ENCODE measurements at places on chromosomes 4 and X.

- H3K27me3 ChIP-seq = no peaks in the 10 kb centered on the region
- H3K36me3 ChIP-seq = peaks cover 95% of the 10 kb centered on the region
- no peak overlapping the region for H3K27ac ChIP-seq
- H3K4me3 ChIP-seq = no peak overlapping the region
- no peak for DNase-seq
These were observed 35.9 kb upstream of the MSANTD1 start for GRCh38 chr4:3213106-3213425.

GRCh38 chrX:138651494-138651893 is 60.0 kb downstream of the FGF13 start:
- H3K36me3 ChIP-seq = no peaks in the 10 kb centered on the region
- no peak overlapping the region for H3K4me3 ChIP-seq
- no peaks in the 10 kb centered on the region for H3K27me3 ChIP-seq
- no peaks in the 10 kb centered on the region for H3K4me1 ChIP-seq
- DNase-seq = no peak

GRCh38 chrX:96578781-96579180 is 105.9 kb upstream of the DIAPH2 start:
- H3K4me1 ChIP-seq = no peaks in the 10 kb centered on the region
- no peak overlapping the region for H3K4me3 ChIP-seq
- H3K27ac ChIP-seq = no peak overlapping the region
- H3K27me3 ChIP-seq = no peaks in the 10 kb centered on the region
- DNase-seq = no peak

DNA sequence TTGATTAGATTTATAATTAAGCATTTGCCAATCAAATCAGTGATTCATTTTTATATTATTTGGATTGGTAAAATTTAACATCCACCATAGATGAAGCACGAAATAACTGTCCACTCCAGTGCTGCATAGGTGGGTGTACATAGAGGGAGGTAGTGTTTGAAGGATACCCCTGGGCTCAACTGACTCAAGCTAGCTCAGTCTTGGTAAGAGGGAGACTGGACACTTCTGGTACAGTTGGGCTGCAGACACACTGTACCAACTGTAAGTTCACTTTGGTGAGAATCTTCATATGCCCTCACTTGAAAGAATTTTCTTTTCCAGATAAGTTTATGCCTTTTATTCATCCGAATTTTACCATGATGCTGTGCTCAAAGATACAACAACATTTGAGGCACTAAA is 48.6 kb upstream of the UGT2B15 start:
- H3K27me3 ChIP-seq = no peaks in the 10 kb centered on the region
- no peak overlapping the region for H3K27ac ChIP-seq
- no peaks in the 10 kb centered on the region for H3K36me3 ChIP-seq
- peaks cover 5% of the 10 kb centered on the region for H3K4me1 ChIP-seq
- H3K4me3 ChIP-seq = no peak overlapping the region

- no peaks in the 10 kb centered on the region for H3K4me1 ChIP-seq
- no peaks in the 10 kb centered on the region for H3K36me3 ChIP-seq
- DNase-seq = no peak
- no peak overlapping the region for H3K27ac ChIP-seq
- no peaks in the 10 kb centered on the region for H3K27me3 ChIP-seq
These were observed 54.8 kb upstream of the MAGEB16 start for GRCh38 chrX:35743331-35743730.

GRCh38 chr4:48334900-48335384 is 6.4 kb upstream of the SLAIN2 start:
- H3K27me3 ChIP-seq = no peaks in the 10 kb centered on the region
- no peaks in the 10 kb centered on the region for H3K4me1 ChIP-seq
- H3K27ac ChIP-seq = no peak overlapping the region
- H3K36me3 ChIP-seq = no peaks in the 10 kb centered on the region
- H3K4me3 ChIP-seq = no peak overlapping the region
